ENCODE measurements at places on chromosomes 13 and 19.
A peak's percentile ranks its signal among the peaks of the same experiment; 100 is the strongest.

DNA sequence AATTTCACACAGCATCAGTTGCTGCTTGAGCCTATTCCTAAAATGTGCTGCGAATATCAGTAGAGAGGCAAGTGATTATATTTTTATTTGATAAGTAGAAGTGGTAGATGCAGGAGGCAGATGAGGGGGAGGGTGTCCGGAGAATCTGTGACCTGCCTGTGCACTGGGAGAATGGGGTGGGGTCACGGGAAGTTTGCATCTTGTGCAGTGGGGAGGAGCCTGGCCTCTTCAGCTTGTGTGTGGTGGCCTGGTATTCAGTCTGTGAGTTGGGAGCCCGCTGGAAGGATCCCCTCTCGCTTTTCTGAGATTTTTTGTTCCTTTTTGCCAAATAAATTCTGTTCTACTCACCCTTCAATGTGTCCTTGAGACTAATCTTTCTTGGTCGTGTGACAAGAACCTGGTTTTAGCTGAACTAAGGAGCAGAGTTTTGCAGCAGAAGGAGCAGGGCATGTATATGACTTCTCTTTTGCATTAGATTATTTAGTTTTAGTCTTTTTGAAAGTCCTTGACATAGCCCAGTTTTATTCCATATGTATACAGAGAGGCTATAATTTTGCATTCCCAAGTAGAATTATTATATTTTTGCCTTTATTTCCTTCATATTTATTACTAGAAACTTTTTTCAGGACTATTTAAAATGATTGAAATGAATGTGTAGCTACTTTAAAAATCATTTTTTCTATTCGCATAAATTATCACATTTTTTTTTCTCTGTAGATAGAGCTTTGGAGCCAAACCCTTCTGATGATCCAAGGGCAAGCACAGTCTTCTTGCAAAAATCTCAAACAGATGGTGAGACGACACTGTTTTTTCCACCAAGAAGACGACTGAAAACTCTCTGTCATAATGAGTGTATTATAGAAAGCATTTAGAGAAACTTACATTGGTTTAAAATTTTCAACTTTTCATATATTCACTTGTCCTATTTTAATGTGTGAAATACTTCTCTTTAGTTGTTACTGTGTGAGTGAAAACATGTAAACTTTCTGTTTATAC is 1257.2 kb downstream of the UQCRFS1 start:
- DNase-seq: no peak

GRCh38 chr13:109700176-109700575 is 86.2 kb downstream of the IRS2 start:
- DNase-seq: peak; percentile 99

DNA sequence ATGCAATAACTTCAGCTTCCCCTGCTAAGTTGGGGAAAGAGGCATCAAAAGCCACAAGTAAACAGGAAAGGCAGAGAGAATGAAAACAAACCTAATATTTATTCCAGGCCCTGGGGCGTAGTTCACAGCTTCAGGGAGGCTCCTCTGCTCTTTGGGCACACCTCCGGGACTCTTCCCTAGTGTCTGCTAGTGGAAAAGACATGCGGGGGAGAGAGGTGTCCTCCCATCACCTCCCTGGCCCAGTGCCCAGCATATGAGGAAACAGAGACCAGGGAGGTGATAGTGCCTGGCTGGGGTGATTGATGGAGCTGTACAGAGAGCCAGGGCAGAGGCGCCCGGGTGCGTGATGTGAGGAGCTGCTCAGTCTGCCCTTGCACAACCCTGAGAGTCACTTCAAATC is 71.0 kb downstream of the RASL11A start:
- no peak for DNase-seq

DNA sequence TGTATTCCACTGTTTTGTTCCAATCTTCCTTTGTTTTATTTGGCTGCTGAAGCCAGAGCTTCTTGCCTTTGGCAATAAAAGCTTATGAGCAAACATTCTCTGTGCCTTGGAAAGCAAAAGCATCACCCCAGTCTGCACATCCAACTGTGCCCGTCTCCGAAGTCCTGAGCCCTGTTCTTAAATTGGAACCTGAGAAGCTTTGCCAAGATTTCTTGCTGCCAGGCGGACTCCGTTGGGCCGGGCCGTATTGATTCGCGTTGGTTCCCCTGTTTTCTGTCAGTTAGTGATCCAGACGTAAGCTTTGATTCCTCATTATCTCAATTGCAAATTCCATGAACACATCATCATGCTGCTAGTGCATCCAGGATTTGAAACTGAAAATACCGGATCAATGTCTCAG is 793.0 kb downstream of the OLFM4 start:
- no peak for DNase-seq

DNA sequence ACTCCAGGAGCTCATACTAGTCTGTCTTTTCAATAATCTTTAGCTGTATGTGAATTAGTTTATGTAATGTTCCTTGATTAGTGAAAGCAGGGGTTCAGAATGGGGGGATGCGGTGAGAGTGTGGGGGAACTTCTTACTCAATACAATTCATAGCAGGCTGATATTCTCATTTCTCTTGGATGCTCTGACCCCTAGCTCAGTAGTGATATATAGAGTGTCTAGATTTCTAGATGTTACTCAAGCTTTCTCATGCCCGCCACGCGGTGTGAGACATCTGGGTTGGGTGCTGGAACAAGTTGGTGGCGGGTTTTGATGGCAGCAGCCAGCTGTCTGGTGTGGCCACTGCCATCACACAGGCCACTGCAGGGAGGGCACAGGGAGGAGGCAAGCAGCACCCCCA is 39.3 kb upstream of the FLT1 start:
- DNase-seq: peak; percentile 22

DNA sequence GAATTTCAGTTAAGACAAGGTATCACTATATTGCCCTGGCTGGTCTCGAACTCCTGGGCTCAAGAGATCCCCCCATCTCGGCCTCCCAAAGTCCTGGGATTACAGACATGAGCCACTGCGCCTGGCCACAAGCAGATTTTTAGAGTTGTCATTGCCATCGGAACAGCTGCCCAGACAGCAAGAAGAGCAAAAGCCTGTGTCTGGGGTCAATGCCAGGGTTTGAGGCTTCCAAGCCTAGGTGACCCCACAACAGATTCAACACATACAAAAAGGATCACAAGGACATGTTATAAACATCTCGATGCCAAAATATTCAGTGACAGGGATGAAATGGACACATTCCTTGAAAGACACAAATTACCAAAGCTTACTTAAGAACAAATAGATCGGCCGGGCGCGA is 40.1 kb upstream of the KLF2 start:
- DNase-seq: no peak

DNA sequence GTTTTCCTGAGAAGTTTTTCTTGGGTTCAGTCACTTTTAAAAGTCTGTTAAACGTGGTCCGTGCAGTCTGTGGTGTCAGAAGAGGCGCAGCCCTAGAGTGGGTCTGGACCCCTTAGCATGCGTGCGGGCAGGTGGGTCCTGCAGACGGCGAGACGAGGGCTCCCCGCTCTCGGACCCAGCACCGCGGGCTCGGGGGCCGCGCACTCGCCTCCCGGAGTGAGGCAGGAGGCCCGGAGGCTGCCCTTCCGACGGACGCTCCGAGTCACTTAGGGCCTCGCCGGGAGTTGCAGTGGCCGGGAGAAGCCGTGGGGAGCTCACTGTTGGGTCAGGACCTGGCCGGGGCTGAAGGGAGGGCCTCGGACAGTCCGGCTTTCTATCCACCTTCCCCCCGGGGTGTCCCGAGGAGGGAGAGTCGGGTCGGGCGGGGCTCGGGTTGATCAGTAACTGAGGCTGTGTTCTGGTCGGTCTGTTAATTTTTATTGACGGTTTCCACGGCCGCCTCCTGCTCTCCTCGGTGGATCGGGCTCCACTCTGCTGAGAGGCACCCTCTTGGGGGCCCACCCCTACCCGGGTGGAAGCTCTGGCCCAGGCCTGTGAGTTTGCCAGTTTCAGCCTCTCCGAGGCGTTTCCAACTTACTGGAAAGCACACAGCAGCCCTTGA is 1.3 kb downstream of the PTBP1 start:
- DNase-seq: no peak

- no peak for DNase-seq
Observed at GRCh38 chr13:106528718-106529414, 6.6 kb downstream of the EFNB2 start.

GRCh38 chr13:94243551-94243950 is 235.9 kb downstream of the DCT start:
- DNase-seq: no peak

DNA sequence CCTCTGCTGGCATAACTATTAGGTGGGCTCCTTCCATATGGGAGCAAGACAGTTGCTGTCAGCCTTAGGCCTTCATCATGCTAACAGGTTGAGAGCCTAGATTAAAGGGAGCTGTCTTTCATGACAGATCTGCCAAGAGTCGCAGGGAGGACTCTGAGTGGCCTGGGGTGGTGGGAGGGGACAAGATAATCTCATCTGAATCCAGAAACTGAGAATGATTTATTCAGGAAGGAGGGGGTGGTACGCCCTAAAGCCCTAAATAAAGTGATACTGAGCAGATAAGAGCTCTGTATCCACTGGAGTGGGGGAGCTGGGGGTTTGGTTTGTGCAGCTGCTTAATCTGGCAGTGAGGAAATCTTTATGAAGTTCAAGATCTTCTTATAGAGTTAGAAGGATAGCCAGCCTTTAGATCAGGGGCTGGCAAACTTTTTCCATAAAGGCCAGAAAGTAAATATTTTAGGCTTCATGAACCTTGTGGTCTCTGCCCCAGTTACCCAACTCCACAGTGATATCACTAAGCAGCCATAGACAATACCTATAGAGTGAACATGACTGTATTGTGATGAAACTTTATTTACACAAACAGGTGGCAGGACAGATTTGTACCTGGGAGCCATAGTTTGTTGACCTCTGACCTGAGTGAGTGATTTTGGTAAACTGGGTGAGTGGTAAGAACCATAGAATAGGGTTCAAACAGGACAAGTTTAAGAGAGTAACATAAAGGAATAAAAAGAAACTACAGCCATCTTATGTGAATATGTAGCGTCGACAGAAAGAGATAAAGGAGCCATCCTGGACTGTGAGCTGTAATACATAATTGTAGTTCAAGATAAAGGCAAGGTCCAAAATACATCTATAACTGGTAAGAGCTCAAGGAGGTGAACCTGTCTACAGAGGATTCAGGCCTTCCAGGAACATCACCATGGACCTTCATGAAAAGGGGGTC is 9.8 kb upstream of the STK24 start:
- no peak for DNase-seq

DNA sequence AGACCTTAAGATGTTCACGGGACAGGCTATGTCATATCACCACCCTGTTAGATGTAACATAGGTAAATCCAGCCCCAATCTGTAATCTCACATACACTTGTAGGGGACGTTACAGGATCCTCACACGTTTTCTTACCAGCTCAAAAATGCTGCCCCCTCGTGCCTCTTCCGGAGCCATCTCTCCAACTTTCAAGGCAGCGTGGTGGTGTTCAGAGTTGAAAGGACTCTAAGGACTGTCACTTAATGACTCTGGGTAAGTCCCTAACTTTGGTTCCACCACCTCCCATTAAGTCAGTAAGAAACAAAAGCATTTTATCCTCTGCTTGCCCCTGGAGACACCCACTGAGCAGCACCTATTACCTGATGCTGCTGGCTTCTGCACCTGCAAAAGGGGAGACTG is 4.4 kb downstream of the MED26 start:
- no peak for DNase-seq

Measured in common myeloid progenitor, CD34-positive (primary cell).